ENCODE measurements at places on chromosomes 11 and 22.

DNA sequence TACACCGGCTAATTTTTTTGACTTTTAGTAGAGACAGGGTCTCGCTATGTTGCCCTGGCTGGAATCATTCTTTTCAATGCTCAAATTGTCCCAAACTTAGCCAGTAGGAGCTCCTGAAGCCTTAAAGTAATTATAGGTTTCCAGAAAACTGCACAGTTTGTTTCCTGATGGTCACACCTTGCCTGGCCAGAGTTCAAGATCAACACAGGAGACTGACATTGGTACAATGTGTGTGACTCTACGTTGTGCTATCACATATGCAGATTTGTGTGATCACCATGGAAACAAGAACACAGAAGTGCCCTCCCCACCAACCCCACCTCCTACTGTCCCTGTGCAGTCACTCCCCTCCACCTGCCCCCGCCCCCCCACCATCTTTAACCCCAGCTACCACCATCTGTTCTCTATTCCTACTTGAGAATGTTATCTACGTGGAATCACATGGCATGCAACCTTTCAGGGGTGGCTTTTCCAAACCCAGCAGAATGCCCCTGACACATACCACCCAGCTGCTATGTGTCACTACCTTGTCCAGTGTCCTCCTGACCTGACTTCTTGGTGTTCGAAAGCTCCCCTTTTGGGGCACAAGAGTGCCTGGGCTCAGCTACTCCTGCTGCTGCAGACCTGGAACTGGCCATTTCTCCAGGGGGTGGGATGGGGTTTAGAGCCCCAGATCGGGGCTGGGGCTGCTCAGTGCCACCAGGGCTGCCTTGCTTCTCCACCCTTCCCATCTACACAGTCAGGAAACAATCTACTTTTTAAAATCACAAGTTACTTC lies 6.1 kb upstream of the NAP1L4 start:
- H3K27ac ChIP-seq = no peak overlapping the region
- H3K4me1 ChIP-seq = peaks cover 4% of the 10 kb centered on the region
- peaks cover 37% of the 10 kb centered on the region for H3K36me3 ChIP-seq
- H3K27me3 ChIP-seq = no peaks in the 10 kb centered on the region
- DNase-seq = no peak

DNA sequence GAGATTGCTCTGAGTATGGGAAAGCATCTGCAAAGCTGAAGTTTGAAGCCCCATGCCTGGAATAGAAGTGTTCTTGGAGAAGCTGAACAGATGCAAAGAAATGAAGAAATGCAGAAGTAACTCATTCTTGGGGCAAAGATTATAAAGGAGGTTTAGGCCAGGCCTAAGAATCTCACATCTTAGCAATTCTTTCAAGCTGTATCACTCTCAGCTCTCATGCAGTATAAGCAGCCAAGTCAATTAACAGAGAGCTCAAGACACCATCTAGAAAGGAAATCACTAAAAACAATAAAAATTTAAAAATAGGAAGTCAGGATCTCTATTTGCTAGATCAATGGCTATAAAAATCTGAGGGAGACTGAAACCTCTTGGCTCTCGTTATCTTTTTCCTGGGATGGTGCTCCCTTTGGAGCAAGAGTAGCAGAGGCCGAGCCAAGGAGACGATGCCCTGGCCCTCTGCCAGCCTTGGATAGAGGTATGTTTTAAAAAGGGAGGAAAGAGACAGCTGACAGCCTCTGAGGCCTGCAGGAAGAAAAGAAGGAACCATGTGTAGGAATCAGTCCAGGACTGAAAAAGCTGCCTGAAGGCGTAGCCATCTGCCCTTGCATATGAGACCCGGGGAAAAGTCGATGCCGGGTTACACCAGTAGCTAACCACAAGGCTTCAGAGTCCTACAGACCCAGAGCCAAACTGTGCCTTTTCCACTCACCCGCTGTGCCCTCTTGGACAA lies 229.8 kb downstream of the BLID start:
- H3K4me1 ChIP-seq = no peaks in the 10 kb centered on the region
- H3K4me3 ChIP-seq = no peak overlapping the region
- H3K27me3 ChIP-seq = no peaks in the 10 kb centered on the region
- DNase-seq = no peak
- H3K27ac ChIP-seq = no peak overlapping the region
- H3K36me3 ChIP-seq = no peaks in the 10 kb centered on the region

DNA sequence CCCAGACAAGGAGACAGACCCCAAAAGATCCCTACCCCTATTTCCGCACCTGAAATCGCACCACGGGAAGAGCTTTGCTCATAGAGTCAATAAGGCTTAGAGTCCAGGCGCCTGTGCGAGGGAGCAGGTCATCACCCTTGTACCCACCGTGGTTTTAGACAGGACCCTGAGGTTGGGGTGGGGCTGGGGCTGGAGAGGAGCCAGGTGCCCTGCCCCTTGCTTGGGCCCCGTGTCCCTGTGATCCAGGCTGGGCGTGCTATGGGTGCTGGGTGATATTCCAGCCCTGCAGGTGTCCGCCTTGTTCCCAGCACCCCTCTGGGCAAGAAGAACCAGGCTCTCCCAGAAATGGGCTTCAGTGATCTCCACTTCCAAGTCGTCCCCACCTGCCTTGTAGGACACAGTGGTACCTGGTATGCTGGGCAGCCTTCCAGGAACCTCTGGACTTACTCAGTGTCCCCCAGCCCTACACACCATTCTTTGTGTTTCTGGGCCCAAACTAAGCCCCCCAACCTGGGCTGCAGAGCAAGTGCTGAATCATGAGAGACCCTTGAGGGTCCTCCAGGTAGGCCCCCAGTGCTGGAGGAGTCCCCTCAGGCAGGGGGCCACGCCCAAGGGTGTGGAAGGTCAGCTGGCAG lies 4.5 kb downstream of the CD81 start:
- H3K4me1 ChIP-seq = peaks cover 67% of the 10 kb centered on the region
- DNase-seq = no peak
- peaks cover 15% of the 10 kb centered on the region for H3K36me3 ChIP-seq
- no peak overlapping the region for H3K4me3 ChIP-seq
- no peaks in the 10 kb centered on the region for H3K27me3 ChIP-seq

DNA sequence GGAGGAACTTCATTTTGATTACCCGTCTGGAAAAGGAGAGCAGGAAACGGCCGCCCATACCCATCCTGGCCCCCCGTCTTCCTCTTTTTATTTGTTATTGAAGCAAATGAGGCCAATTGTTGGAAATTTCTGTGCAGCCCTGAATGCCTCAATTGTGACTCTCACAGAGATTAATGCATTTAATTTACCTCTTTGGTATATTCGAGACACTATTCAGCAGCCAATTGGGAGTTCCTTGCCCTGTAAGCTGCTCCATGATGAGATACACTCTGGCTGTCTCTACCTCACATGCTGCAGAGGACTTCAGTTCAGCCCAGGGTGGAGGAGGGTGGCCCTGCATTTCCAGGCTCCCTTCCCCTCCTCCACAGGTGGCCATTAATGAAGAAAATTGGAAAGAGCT lies 60.6 kb upstream of the NTM start:
- no peaks in the 10 kb centered on the region for H3K36me3 ChIP-seq
- H3K4me1 ChIP-seq = no peaks in the 10 kb centered on the region
- no peak for DNase-seq
- no peak overlapping the region for H3K4me3 ChIP-seq

GRCh38 chr22:37043828-37044538 lies 7.6 kb upstream of the KCTD17 start:
- no peak overlapping the region for H3K4me3 ChIP-seq
- H3K4me1 ChIP-seq = peaks cover 26% of the 10 kb centered on the region
- peaks cover 6% of the 10 kb centered on the region for H3K27me3 ChIP-seq

DNA sequence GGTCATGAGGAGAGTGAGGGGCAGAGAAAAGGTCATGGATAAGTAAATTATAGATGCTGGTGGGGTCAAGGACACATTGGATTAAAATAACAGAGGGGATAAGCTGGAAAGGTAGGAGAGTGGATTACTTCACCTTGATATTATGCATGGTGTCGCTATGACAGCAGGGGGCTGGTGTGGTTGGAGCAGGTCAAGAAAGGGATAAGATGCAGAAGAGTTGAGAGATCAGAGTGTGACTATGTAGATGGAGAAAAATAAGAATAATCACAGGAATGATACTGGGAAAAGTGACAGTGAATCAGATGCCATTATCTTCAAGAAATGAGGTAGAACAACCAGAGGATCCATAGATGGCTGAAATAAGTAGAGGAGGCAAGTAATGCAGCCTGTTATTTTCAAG lies 29.4 kb upstream of the AMOTL1 start:
- no peaks in the 10 kb centered on the region for H3K36me3 ChIP-seq
- no peak overlapping the region for H3K4me3 ChIP-seq
- H3K27ac ChIP-seq = no peak overlapping the region
- DNase-seq = no peak

GRCh38 chr11:77175021-77175842 lies 47.2 kb downstream of the MYO7A start:
- DNase-seq = no peak
- H3K36me3 ChIP-seq = no peaks in the 10 kb centered on the region
- H3K27ac ChIP-seq = no peak overlapping the region
- no peak overlapping the region for H3K4me3 ChIP-seq

DNA sequence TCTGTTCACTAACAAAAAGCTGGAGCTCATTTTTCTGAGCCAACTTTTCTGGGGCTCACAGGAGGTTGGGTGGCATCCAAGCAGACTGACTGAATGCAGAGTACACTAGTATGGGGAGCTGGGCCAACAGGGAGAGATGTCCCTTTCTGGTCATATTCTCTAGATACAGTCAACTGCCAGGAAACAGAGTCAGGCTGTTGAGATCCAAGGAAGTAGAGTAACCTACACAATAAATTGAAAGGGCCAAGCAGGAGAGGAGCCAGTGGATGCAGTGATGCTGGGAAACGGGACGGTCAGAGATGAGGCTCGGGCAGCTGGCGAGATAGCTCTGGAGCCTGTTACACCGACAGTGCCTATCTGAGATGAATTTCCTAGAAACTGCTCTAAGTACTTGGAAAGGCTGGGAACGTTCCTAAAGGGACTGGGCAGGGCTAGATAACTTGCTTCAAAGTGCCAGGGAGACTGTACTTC lies 71.1 kb downstream of the LARGE2 start:
- H3K36me3 ChIP-seq = no peaks in the 10 kb centered on the region
- H3K4me1 ChIP-seq = no peaks in the 10 kb centered on the region
- DNase-seq = no peak
- H3K27ac ChIP-seq = no peak overlapping the region
- no peaks in the 10 kb centered on the region for H3K27me3 ChIP-seq

GRCh38 chr11:27412192-27412691 lies 49.2 kb upstream of the CCDC34 start:
- no peak overlapping the region for H3K4me3 ChIP-seq
- H3K4me1 ChIP-seq = no peaks in the 10 kb centered on the region
- H3K27ac ChIP-seq = no peak overlapping the region

GRCh38 chr11:126766440-126766839 lies 234.1 kb downstream of the KIRREL3 start:
- H3K4me1 ChIP-seq = no peaks in the 10 kb centered on the region
- no peaks in the 10 kb centered on the region for H3K36me3 ChIP-seq
- DNase-seq = no peak
- no peak overlapping the region for H3K4me3 ChIP-seq

GRCh38 chr11:27022659-27023251 lies 17.9 kb upstream of the BBOX1 start:
- no peaks in the 10 kb centered on the region for H3K27me3 ChIP-seq
- H3K27ac ChIP-seq = no peak overlapping the region
- no peaks in the 10 kb centered on the region for H3K4me1 ChIP-seq
- DNase-seq = no peak
- no peak overlapping the region for H3K4me3 ChIP-seq

- no peak overlapping the region for H3K4me3 ChIP-seq
- no peak for DNase-seq
- no peaks in the 10 kb centered on the region for H3K4me1 ChIP-seq
- no peak overlapping the region for H3K27ac ChIP-seq
- no peaks in the 10 kb centered on the region for H3K36me3 ChIP-seq
- peaks cover 16% of the 10 kb centered on the region for H3K27me3 ChIP-seq
Measured at GRCh38 chr22:44542561-44543222, 44.7 kb upstream of the RTL6 start.

- H3K27ac ChIP-seq = no peak overlapping the region
- no peak for DNase-seq
- no peaks in the 10 kb centered on the region for H3K36me3 ChIP-seq
- no peaks in the 10 kb centered on the region for H3K4me1 ChIP-seq
- H3K4me3 ChIP-seq = no peak overlapping the region
- H3K27me3 ChIP-seq = no peaks in the 10 kb centered on the region
Measured at GRCh38 chr11:10109806-10110205, 184.2 kb downstream of the SBF2 start.

DNA sequence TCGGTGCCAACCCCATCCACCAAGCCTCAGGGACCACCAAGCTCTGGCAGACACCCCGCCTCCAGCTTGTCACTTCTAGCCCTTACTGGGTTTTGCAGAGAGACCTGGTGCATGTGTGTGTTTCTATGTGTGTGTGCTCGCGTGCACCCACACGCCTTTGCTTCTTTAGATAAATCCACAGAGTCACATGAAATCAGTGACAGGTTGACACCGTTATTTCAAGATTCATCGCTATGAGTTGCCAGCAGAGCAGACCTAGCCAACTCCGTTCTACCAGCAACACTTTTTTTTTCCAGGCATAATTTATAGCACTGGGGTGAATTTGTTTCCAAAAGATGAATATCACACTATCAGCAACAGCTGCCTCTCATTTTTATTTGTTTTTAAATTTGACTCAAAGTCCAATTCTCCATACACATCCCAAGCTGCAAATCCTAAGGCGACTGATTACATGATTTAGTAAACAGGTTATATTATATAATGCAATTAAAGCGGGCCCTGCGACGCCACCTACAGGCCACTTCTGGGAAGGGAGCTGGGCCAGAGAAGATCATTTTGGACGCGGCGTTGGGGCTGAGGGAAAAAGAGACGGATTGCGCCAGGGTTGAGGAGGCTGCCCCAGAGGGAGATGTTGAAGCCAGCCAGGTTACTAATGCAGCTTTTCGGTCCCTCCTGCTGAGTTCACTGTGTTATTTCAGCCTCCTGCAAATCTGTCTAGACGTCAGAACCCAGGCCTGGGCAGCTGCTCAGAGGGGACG lies 150.5 kb downstream of the FEZ1 start:
- H3K27ac ChIP-seq = no peak overlapping the region
- no peaks in the 10 kb centered on the region for H3K4me1 ChIP-seq
- H3K4me3 ChIP-seq = no peak overlapping the region
- peaks cover 5% of the 10 kb centered on the region for H3K27me3 ChIP-seq
- DNase-seq = peak; percentile 47

- no peaks in the 10 kb centered on the region for H3K27me3 ChIP-seq
- H3K36me3 ChIP-seq = no peaks in the 10 kb centered on the region
- H3K4me3 ChIP-seq = no peak overlapping the region
- H3K4me1 ChIP-seq = no peaks in the 10 kb centered on the region
- H3K27ac ChIP-seq = no peak overlapping the region
- no peak for DNase-seq
Measured at GRCh38 chr11:88831303-88831890, 234.4 kb downstream of the GRM5 start.

- H3K27ac ChIP-seq = no peak overlapping the region
- peaks cover 8% of the 10 kb centered on the region for H3K36me3 ChIP-seq
- no peaks in the 10 kb centered on the region for H3K27me3 ChIP-seq
- DNase-seq = no peak
Measured at GRCh38 chr11:66607126-66607834, 9.2 kb upstream of the RBM14 start.

GRCh38 chr11:112051768-112052167 lies 22.0 kb downstream of the PIH1D2 start:
- no peak overlapping the region for H3K4me3 ChIP-seq
- H3K27ac ChIP-seq = no peak overlapping the region
- no peak for DNase-seq
- peaks cover 68% of the 10 kb centered on the region for H3K36me3 ChIP-seq
